GM19239 (cell line): ENCODE measurements at places on chromosomes 11 and 22.

GRCh38 chr11:82494988-82495432 is 238.7 kb downstream of the FAM181B start:
- DNase-seq: no peak

- DNase-seq: no peak
These were observed 172.9 kb upstream of the DDI1 start for GRCh38 chr11:103863497-103863896.

DNA sequence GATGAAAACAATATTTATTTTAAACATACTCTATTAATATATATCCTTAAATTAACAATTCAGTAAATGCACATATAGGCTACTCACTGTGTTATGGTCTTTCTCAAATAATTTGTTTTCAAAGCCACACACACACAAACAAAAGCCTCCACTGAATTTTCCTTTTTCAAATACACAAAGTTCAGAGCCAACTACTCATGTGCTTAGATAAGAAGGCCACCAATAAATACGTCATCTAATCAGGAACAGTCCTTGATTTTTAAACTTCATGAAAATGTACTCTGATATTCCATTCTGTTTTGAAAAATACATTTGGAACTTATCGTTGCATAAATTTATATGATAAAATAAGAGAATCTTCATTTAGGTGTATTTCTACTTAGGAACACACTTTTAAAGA is 26.0 kb downstream of the KBTBD3 start:
- no peak for DNase-seq

GRCh38 chr22:47195484-47196165 is 433.2 kb downstream of the TBC1D22A start:
- no peak for DNase-seq

GRCh38 chr22:26646158-26646557 is 11.2 kb upstream of the MIAT start:
- no peak for DNase-seq

GRCh38 chr22:26546282-26546681 is 34.0 kb upstream of the TFIP11 start:
- no peak for DNase-seq
